ENCODE measurements at places on chromosomes 5 and 9. TPM values are rescaled to one million over a fixed set of nuclear protein-coding genes. Genes with fewer than 3 reads are reported as not detected.

DNA sequence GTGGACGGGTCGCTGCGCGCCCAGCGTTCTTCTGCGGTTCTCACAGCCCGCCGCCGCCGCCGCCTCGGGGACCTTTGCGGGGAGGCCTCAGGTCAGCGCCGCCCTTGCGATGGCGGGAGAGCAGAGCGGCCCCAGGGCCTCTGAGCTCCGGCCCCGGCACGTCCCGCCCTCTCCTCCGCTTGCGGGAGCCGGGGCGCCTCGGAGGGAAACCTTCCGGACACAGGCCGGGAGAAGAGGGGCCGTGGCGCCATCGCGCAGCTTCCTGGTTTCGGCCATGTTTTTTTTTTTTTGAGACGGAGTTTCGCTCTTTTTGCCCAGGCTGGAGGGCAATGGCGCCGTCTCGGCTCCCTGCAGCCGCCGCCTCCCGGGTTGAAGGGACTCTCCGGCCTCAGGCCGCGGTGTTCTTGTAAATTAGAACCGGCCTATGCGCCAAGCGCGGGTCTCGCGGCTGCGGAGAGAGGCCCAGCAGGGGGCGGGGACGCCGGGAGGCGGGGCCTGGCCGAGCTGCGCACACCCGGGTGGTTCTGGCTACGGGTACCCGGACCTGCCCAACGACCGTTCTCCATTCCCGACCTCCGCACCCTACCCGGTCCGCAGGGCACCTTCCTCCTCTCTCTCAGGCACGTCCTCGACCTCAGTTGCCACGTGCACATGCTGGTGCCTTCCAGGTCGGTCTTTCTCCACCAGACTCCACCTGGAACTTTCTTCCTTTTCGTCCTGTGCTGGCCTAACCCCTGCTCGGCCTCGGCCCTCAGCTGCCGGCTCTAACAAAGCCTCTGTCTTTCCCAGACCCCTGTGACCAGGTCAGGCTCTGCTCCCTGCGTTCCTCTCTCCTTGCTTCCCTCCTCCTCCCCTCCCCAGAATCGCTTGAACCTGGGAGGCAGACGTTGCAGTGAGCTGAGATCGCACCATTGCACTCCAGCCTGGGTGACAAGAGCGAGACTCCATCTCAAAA is 28.8 kb upstream of the MGAT1 start:
- peak; percentile 93 for DNase-seq

The CCDC192 gene
- total RNA-seq, result not detected

The NPR3 gene
- total RNA-seq, result 3.8 TPM

The SPATA31A3 gene
- total RNA-seq, result not detected

- no peak for DNase-seq
These were observed 81.7 kb downstream of the ZNF354C start for GRCh38 chr5:179141867-179142266.

DNA sequence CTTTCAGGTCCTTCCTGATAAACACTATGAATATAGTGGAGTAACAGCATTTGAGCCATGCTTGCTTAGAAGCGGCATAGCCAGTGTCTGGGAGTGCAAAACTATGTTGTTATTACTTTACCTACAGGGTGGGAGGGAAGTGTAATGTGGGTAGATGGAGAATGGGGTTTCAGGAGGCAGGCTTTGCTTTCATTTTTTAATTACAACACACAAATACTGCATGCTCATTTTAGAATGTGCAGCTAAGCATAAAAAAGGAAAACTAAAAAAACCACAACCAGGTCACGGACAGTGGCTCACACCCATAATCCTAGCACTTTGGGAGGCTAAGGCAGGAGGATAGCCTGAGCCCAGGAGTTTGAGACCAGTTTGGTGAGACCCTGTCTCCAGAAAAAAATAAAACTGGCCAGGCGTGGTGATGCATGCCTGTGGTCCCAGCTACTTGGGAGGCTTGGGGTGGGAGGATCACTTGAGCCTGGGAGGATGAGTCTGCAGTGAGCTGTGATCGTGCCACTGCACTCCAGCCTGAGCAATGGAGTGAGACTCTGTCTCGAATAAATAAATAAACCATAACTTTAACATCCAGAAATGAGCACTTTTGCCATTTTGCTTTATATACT is 20.2 kb downstream of the HAVCR1 start:
- no peak for DNase-seq

DNA sequence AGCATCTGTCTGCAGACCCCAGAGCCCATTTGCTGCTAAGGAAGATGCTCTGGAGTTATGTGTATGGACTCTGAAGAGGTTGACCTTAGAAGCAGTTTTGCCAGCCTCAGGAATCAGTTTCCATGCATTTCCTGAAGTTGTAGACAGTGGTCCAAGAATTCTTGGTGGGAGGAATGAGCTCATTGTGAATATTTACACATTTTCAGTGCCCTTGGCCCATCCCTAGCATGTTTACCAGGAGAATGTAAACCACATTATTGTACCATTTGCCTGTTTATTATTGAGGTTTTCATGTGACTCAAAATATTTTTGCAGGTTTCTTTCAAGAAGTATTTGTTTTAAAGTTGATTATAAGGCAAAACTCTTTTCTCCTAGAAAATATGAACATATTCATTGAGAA is 93.8 kb downstream of the NXNL2 start:
- DNase-seq, result no peak

DNA sequence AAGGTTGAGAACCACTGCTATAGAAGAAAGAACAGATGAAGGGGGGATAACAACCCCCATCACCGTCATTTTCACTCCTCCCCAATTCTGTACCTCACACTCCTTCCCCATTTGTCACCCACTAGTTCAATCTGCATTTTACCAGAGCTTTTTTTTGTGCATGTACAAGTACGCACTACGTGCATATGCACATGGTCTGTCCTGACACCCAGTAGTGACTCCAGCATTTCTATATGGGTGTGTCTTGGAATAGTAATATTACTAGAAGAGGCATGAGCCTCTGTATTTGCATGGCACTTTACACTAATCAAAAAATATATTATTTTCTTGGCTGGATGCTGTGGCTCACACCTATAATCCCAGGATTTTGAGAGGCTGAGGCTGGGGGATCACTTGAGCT is 38.7 kb downstream of the NIM1K start:
- no peak for DNase-seq

The ZNF883 gene
- not detected for total RNA-seq

- no peak for DNase-seq
These were observed 451.2 kb upstream of the TLE4 start for GRCh38 chr9:79120533-79120932.

- DNase-seq, result peak; percentile 25
These were observed 54.7 kb upstream of the UBAC1 start for GRCh38 chr9:136015656-136016571.

- no peak for DNase-seq
These were observed 57.1 kb upstream of the ANKH start for GRCh38 chr5:14928661-14929060.

GRCh38 chr5:23352446-23352845 is 155.0 kb upstream of the PRDM9 start:
- no peak for DNase-seq

DNA sequence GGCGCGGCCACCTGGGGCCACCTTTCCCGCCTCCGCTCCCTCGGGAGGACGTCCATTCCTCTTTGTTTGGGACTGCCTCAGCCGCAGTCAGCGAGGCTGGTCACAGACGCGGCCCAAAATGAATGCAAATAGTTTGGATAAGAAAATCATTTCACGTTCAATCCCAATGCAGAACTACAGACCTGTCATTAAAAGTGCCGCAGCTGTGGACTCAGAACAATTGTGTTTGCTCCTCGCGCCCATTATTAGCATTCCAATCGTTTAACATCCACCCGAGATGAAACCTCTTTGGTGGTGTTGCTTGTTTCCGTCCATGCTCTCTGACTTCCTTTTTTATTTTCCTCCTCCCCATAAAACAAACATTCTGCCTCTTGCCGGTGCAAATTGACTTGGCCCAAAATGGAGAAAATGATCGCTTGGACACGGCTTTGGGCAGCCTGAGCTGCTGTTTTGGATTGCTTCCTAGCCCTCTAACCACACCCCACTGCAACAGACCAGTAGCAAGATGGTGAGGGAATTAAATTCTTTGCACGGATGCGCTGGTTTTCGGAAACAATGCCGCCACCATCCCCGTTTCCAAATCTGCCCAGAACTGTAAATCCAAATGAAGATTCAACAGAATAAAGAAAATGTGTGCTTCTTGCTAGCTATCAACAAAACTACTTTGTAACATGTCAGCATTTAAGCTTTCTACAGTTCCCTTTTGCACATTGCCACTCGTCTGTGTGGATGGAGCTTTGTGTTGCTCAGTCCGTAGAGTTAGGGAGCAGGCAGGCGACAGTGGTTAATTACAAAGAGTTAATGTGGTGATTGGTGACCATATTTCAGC is 784 bp downstream of the NLN start:
- no peak for DNase-seq

DNA sequence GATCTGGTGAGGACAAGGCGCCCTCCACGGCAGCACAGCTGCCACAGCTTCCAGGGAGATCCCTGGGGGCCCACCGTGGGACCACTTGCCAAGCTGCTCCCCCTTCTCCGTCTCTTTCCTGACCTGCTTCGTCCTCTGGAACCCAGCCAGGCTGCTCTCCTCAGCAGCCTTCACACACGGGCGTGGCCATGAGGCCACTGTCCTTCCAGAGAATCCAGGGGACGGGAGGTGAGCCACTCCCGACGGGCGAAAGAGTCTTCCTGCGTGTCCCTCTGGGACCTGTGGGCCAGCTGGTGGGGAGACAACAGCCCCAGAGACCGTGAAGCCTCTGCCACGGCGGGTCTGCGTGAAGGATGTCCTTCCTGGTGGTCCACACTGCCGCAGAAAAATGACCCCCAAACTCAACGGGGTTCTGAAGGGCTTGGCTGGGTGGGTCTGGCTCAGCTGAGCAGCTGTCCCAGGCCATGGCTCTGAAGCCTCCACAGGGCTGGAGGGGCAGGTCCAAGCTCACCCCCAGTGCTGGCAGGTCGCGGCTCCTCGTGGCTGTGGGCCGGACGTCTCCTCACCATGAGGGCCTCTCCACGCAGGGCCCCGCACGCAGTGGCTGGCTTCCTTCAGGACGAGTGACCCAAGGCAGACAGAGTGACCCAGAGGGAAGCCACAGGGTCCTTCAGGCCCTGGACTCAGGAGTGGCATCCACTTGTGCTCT is 47.4 kb upstream of the NKD2 start:
- DNase-seq, result no peak

The HRCT1 gene
- total RNA-seq, result 1.7 TPM

DNA sequence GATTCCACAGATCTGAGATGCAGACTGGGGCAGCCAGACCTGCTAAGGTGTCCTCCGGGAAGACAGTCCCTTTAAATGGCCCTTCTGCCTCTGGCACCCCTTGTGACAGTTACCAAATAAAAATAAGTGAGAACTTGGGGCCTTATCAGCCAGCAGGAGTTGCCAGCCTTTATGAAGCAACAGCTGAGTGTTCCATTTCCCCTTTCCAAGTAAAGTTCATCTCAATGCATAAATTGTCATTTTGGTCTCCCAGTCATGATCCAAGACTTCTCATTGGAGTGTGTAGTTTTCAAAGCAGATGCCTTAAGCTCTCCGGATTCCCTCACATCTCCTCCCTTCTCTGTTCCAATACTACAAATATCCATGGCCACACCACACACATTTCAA is 4.1 kb downstream of the PTCH1 start:
- DNase-seq, result no peak

- no peak for DNase-seq
These were observed 96.3 kb downstream of the UNC13B start for GRCh38 chr9:35257986-35258659.

- DNase-seq, result no peak
These were observed 3.4 kb downstream of the CSF2 start for GRCh38 chr5:132076983-132077382.

DNA sequence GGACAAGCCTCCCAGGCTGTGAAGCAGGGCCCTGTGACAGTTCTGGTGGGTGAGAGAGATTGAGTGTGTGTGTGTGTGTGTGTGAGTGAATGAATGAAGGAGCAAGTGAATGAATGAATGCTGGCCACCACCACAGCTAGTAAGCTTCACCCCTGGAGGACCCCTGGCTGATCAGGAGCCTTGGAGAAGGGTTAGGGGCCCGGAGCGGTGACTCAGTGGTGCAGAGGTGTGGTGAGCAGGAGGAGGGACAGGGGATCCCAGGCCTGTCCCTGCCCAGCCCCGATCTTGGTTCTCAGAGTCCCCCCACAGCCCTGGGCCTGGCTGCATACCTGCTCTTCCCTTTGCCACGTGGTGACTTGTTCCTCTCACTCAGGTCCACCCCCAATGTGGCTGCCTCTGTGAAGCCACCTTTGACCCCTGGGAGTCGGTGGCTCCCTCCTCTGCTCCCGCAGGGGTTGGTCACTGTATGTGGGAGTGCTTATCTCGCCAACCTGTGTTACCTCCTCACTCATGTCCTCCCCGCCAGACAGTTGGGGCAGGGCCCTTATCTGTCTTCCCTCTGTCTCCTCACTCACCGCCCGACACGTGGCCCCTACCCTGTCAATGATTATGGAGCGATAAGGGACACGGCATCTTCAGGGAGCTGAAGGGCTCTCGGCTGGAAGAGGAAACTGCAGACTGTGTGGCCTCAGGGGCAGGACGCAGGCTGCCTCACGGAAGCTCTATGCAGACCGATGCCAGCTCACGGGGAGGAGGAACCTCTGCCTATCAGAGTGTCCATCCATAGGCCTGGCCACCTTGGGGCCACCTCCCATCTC is 99.9 kb upstream of the PITX1 start:
- DNase-seq, result no peak

DNA sequence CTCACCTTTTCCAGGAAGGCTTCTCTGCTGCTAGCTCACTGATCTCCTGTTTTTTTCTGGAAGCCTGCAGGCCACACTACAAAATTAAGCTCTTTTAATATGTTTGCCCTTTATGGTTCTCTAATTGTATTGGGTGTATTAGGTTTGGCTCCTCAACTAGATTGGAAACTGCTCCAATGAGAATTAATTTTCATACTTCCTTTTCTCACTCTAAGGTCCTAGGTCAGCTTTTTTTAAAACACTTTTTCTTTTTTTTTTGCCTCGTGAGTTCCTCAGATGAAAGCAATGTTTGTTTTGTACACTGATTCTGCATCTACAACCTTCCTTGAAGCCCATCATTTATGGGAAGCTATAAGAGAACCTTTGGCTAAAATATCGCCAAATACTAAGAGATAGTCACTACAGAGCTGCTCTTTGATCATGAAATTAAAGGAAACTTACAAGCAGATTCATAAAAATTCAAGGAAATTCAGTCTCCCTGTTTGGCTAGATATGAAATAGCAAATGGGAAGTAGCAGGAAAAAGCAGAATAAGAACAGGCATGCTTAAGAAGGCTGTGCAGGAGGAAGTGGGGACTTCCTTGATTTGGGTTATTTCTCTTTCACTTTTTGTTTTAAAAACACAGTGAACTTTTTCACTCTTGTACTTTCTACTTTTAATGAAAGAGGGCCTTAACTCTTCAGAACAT is 55.2 kb upstream of the FYB1 start:
- DNase-seq, result no peak
